Fibroblast of skin of right biceps (primary cell): ENCODE measurements at places on chromosomes 1 and 21.

- DNase-seq: no peak
These were observed 32.8 kb upstream of the CD1D start for GRCh38 chr1:158147869-158148268.

GRCh38 chr1:94033849-94034248 lies 87.1 kb downstream of the ABCA4 start:
- no peak for DNase-seq

GRCh38 chr1:226903819-226904716 lies 33.7 kb downstream of the PSEN2 start:
- DNase-seq: peak; percentile 80

- peak; percentile 81 for DNase-seq
These were observed 71.3 kb upstream of the CNTN2 start for GRCh38 chr1:204971517-204972336.

DNA sequence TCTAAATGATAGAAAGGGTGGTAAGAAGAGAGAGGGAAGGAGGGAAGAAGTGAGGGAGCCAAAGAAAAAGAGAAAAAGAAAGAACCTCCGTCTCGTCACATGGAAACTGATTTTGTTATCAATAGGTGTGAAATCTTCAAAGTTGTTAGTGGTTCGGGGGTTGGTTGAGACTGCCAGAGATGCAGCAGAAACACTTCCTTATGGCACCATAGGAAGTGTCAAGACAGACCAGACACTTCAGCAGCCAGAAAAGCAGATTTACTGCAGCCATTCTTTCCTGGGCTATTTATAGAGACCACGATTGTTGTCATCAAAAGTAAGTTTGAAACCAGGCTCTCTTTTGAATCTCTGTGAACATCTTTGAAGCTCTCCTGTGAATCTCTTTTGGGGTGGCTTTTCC lies 150.5 kb downstream of the PLPPR5 start:
- DNase-seq: no peak

DNA sequence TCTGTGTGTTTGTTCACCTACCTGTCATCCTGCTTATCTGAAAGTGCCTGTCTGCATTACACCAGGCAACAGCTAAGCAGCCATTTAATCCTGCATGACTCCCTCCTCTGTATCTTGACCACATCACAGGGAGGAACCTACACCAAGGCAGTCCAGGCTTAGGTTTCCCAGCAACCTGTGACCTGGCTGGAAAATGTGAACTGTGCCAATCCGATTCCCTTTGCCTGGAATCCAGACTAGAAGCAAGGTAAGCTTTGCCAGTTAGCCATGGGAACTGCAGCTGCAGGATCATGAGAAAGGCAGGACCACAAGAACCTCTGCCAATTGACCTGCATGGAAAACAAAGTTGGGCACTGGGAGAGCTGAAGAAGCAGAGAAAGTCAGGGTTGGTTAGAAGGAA lies 6.3 kb upstream of the ATP1B1 start:
- DNase-seq: no peak

GRCh38 chr1:14055442-14056223 lies 355.6 kb downstream of the PRDM2 start:
- DNase-seq: peak; percentile 37

- no peak for DNase-seq
These were observed 29.7 kb downstream of the MYSM1 start for GRCh38 chr1:58670181-58670580.

DNA sequence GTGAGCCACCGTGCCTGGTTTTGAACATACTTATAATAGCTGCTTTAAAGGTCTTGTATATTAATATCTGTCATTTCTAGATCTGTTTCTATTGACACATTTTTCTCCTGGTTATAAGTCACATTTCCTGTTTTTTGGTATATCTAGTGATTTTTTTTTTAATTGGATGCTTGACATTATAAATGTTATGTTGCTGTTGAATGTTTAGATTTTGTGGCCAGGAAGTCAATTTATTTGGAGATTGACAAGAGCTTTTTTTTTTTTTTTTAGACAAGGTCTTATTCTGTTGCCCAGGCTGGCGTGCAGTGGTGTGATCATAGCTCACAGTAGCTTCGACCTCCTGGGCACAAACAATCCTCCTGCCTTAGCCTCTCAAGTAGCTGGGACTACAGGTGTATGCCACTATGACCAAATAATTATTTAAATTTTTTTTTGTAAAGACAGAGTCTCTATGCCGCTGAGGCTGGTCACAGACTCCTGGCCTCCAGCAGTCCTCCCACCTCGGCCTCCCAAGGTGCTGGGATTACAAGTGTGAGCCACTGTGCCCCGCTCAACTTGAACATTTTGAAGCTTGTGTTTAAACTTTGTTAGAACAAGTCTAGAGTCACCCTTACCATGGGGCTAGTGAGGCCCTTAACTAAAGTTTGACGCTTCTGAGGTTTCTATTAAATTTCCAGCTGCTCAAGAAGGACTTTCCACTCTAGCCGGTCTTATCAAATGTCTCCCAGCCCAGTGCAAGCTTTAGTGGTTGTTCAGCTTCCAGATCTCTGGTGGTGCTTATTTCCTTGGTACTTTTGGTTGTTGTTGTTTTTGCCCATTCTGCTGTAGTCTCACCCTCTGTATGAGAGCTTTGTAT lies 8.6 kb upstream of the CHI3L2 start:
- DNase-seq: no peak
